ENCODE measurements at places on chromosomes 4 and X.

GRCh38 chrX:153343674-153344073 is 9.7 kb downstream of the ZNF275 start:
- no peak for DNase-seq

- DNase-seq: no peak
Measured at GRCh38 chr4:185689407-185689806, 122.6 kb downstream of the SORBS2 start.

DNA sequence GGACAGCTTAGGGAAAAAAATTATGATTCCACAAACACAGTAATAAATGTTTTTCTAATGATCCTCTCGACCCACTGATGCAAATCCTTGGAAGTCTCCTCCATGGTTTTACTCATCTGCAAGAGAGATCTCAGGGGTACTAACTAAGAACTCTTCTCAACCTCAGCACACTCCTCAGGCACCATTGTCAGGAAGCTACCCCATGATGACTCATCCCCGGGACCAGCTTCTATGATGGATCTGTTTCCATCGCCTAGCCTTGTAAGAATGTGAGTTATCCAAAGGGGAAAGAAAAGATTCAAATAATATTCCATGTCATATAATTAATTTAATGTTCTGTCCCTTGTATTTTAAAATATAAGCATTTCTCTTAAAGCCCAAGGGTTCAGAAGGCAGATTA is 816.1 kb upstream of the IGFBP7 start:
- DNase-seq: no peak

DNA sequence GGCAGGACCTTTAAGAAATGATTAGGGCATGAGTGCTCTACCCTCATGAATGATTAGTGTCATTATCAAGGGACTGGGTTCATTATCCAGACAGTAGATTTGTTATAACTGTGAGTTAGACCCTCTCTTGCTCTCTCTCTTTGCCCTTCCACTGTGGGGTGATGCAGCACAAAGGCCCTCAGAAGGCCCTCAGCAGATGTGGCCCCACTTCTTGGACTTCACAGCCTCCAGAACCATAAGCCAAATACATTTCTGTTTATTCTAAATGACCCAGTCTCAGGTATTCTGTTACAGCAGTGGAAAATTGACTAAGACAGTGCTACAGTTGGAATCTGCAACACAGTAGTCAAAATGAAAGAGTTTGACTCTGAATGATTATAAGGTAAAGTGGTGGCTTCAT is 17.2 kb upstream of the PDLIM5 start:
- no peak for DNase-seq

DNA sequence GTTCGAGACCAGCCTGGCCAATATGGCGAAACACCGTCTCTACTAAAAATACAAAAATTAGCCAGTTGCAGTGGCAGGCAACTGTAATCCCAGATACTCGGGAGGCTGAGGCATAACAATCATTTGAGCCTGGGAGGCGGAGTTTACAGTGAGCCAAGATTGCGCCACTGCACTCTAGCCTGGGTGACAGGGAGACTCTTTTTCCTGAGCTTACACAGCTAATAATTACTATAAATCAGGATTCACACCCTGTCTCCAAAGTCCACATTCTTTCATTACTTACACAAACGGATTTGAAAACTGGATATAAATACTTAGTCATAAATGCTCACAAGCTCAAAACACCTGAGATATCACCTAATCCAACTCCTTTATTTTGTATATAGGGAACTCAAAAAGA is 151.6 kb downstream of the LRBA start:
- no peak for DNase-seq

GRCh38 chr4:47692691-47693090 is 145.2 kb downstream of the CORIN start:
- DNase-seq: no peak

DNA sequence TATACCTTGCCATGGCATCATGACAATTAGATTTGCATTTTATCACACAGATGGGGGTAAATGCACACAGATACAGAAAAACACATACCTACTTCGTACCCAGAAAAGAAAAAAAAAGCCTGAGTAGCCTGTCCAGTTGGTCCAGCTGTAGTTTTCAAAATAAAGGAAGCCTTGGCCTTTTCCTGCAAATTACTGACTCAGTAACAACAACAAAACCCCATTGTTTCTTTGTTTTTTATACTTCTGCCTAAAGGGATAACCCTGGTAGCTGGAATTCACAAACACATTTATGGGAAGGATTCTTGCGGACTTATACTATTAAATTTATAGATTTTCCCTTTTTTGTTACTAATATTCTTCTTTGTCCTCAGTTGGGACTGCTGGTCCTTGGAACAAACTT is 156.4 kb upstream of the PCDH10 start:
- DNase-seq: no peak

GRCh38 chrX:71210816-71211215 is 12.2 kb upstream of the GJB1 start:
- DNase-seq: no peak

DNA sequence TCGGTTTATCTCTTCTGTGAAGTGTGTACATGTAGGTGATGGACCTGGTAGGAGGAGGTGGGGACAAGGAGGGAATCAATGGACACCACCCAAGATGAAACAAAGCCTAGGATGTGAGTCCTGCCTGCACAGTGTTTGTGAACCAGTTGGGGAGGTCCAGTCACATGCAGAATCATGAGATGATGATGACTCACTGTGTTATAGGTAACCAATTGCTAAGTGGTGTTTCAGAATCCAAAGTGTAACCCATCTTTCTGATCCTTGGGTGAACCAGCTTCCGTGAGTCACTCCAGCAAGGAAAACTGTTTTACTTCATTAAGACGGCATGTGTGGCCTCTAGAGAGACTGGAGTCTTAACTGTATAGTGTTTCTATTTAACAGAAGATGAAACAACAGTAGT is 57.9 kb upstream of the HPF1 start:
- peak; percentile 89 for DNase-seq

DNA sequence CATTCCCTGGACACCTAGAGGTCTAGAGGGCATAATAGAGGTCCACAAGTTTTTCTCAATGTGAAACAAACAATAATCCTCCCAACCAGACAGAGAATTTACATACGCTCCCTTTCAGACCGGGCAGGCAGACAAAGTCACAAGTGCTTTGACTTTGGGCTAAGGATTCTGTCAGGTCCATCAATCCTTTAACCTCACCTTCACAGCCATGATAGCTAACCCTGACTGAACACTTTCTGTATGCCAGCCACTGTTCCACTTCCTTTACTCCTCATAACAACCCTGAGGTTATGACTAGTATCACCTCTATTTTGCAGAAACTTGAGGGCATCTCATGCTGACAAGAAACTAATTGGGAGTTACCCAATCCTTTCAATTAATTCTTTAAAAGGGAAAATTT is 118.8 kb upstream of the AFF2 start:
- no peak for DNase-seq

- peak; percentile 69 for DNase-seq
Measured at GRCh38 chrX:78513971-78514738, 145.0 kb downstream of the RTL3 start.

DNA sequence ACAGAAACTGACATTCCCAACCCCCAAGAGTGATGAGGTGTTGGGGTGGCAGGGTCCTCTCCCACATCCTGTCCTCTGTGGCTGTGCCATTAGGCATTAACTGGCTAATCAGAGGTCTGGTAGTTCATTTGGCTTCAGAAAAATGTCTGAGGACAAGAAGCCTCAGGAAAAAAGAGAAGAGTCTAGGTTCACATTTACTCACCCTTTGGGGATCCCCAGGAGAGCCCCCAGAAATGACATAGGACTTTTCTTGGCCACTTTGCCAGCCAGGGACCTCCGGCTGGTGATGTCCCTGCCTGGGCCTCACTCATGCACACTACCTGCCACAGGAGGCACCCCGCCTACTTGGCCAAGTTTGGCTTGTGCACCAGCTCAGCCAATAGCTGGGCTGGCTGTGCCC is 173.0 kb downstream of the RBM46 start:
- DNase-seq: no peak

DNA sequence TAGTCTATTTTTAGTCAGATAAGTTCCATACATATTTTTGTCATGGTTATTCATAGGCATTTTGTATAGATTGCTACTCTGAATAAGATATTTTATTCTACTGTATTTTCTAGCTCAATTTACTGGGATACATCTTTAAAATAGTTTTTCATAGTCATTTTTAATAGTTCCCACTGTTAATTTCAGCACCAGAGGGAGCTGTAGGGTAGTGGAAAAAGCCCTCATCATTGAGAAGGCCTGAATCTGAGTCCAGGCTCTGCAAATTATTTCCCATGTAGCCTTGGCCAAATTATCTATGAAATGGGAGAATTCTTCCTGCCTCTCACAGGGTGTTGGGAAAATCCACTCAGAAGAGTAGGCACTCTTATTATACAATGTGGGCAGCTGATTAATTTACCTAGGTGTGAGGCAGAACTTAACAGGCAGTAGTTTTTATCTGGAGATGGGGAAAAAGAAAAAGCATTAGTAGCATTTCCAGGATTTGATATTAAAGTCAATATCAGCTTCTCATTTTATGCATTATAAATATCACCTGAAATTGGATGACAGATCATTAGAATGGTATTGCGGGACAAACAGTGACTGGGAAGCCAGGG is 102.9 kb upstream of the PAQR3 start:
- peak; percentile 9 for DNase-seq

GRCh38 chrX:8960957-8961468 is 72.9 kb downstream of the FAM9B start:
- DNase-seq: no peak

All from RCC 7860 (cell line).